Colonic mucosa (tissue), 4 donors: ENCODE measurements at places on chromosomes 5 and 9. TPM values are rescaled to one million over a fixed set of nuclear protein-coding genes. Genes with fewer than 3 reads are reported as not detected.

SV2C gene
- 0.35 TPM for total RNA-seq

PRSS3 gene
- 148 TPM for total RNA-seq

INSL4 gene
- not detected for total RNA-seq

FAM221B gene
- 0.05 TPM for total RNA-seq

TAF1L gene
- not detected for total RNA-seq

- no peak for DNase-seq
Observed at GRCh38 chr9:128540634-128541360, 11.6 kb upstream of the SPTAN1 start.

DNA sequence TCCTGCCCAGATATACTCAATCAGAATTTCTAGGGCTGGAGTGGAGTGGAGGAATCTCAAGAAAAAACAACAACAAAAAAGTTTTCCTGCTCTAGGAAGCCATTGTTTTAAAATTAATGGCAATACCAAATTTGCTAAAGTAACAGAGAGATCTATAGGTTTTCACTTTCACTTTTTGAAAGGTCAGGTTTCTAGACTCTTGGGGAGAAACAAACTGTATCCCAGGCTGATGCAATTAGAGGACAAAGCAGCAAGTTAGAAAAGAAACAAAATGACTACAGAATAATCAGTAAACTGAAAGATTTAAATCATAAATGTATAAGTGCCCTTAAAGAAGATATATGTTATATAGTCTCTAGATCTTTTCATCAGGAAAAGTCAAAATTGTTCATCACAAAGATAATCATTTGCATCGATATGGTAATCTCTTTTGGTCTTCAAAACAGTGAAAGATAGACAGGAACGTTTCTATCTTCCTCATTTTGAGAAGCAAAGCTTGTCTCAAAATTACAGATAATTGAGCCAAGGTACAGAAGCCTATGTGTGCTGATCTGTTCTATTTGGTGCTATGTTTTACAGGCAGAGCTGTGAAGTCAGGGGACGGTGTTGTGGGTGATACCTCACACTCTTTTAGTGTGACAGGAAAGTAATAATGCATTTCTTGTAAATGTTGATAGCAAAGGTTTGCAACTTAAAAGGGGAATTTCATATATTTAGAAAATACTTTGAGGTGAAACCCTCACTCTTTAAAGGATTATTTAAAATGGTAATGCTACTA, 1746.6 kb upstream of the C9orf72 start:
- no peak for DNase-seq

- DNase-seq, result no peak
Observed at GRCh38 chr5:136613230-136613629, 247.9 kb upstream of the TRPC7 start.

GRCh38 chr9:116928289-116928688, 241.2 kb downstream of the TRIM32 start:
- DNase-seq, result no peak

- DNase-seq, result no peak
Observed at GRCh38 chr9:117718085-117718484, 13.9 kb downstream of the TLR4 start.

- no peak for DNase-seq
Observed at GRCh38 chr5:154567155-154567554, 89.1 kb upstream of the HAND1 start.

DNA sequence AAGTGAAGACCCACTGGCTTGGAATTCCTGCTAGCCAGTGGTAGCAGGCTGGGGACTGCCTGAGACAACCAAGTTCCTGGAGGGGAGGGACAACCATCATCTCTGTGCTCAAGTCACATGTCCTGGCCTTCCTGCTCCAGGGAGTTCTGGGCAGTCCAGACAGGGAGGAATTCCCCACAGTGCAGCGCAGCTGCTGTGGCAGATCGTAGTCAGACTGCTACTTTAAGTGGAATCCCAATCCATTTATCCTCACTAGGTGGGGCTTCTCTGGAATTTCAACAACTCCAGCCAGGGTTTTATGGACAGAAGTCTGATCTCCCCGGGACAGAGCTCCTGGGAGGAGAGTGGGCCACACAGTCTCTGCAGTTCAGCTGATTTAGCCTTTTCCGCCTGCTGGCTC, 20.9 kb upstream of the OR5C1 start:
- no peak for DNase-seq
